ENCODE measurements at places on chromosomes 5 and 9. TPM values are rescaled to one million over a fixed set of nuclear protein-coding genes. Genes with fewer than 3 reads are reported as not detected.

DMRT3 gene
- not detected for polyA plus RNA-seq

MAN2A1 gene
- polyA plus RNA-seq, result 4.4 TPM

PHF24 gene
- polyA plus RNA-seq, result 1.8 TPM

STC2 gene
- polyA plus RNA-seq, result 0.26 TPM

PCDHB11 gene
- polyA plus RNA-seq, result 3.7 TPM

DUSP1 gene
- 52.9 TPM for polyA plus RNA-seq

TMEM167A gene
- polyA plus RNA-seq, result 436 TPM

ANKRD31 gene
- polyA plus RNA-seq, result 0.62 TPM

All from neural cell (in vitro differentiated cells).